ENCODE measurements at places on chromosomes 7 and 10. TPM values are rescaled to one million over a fixed set of nuclear protein-coding genes. Genes with fewer than 3 reads are reported as not detected.

CPA1 gene
- total RNA-seq = not detected

BICC1 gene
- total RNA-seq = not detected

C10orf105 gene
- not detected for total RNA-seq

LAMB4 gene
- not detected for total RNA-seq

NPFFR1 gene
- not detected for total RNA-seq

TMEM130 gene
- 0.49 TPM for total RNA-seq

PNLIPRP3 gene
- not detected for total RNA-seq

GPR158 gene
- total RNA-seq = not detected

STEAP1B gene
- total RNA-seq = 8.8 TPM

MORN4 gene
- total RNA-seq = 2.8 TPM
